Effector memory CD4-positive, alpha-beta T cell (primary cell): ENCODE measurements at places on chromosomes 4 and X.

DNA sequence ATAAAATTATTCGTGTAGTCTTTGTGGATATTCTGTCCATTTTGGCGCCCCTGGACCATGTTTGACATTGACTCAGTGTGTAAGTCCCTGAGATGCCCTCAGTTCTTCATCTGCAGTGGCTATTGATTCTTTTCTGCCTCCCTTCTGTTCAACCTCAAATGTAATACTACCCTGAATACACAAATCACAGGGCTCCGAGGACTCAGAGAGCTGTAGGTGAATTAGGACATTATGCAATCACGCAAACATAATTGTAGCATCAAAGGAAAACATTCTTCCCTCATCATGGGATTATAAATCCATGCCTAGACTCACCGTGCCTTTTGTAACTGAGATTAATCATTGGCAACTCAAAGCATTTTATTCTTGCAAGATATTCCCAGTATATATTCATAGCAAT lies 161.4 kb upstream of the PACRGL start:
- H3K27ac ChIP-seq, result no peak overlapping the region
- no peak for DNase-seq
- no peaks in the 10 kb centered on the region for H3K27me3 ChIP-seq
- H3K4me3 ChIP-seq, result no peak overlapping the region
- no peaks in the 10 kb centered on the region for H3K4me1 ChIP-seq

GRCh38 chrX:10014462-10015354 lies 47.5 kb downstream of the CLDN34 start:
- peak overlapping the region; percentile 48 for H3K27ac ChIP-seq
- peak overlapping the region; percentile 55 for H3K4me3 ChIP-seq
- H3K36me3 ChIP-seq, result no peaks in the 10 kb centered on the region
- no peaks in the 10 kb centered on the region for H3K27me3 ChIP-seq

GRCh38 chr4:77586951-77587383 lies 18.7 kb upstream of the CXCL13 start:
- peaks cover 4% of the 10 kb centered on the region for H3K27me3 ChIP-seq
- H3K36me3 ChIP-seq, result no peaks in the 10 kb centered on the region
- no peak for DNase-seq
- no peaks in the 10 kb centered on the region for H3K4me1 ChIP-seq
- H3K27ac ChIP-seq, result no peak overlapping the region
- no peak overlapping the region for H3K4me3 ChIP-seq

- H3K27me3 ChIP-seq, result no peaks in the 10 kb centered on the region
- no peak within 1 kb of the TSS for H3K4me3 ChIP-seq
- no peaks in the 10 kb centered on the region for H3K4me1 ChIP-seq
- H3K36me3 ChIP-seq, result no peaks in the 10 kb centered on the region
Measured at GRCh38 chrX:17374619-17375366, at the start of gene NHS. Gene NHS, plus strand, starts transcription at chrX:17375200. Its CDS starts 558 bp downstream, at chrX:17375758.

- H3K4me3 ChIP-seq, result no peak overlapping the region
- H3K27ac ChIP-seq, result no peak overlapping the region
- H3K36me3 ChIP-seq, result no peaks in the 10 kb centered on the region
- no peaks in the 10 kb centered on the region for H3K4me1 ChIP-seq
Measured at GRCh38 chr4:151581570-151581969, 172.6 kb downstream of the FHIP1A start.
